ENCODE measurements at places on chromosomes 11 and 22.

DNA sequence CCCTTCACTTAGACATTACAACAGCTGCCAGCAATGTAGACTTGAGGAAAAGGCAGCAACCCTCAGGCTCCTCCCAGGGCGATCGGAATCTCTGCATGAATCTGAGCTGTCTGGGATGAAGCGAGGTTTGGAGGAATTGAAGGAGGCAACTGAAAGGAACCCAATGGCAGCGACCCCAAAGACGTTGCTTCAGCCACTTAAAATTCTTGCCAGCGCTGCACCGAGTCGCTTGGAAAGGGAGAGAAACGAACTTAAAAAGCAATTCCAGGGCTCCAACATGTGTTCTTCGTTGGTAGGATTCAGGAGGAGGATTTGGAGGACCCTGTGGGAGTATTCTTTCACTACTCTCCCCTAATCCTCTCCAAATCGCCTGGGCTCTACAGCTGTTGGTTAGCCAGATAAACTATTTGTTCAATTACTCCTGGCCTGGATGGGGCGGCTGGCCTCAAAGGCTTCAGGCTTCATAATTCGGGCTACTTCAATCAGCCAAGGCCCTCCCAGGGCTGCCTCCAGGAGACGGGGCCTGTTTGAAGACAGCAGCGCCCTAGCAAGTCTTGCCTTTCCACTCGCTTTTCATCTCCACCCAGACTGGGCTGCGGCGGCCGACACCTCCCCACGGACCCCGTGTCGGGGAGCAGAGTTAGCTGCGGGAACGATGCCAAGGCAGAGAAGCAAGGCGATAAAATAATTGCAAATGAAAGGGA lies 72.4 kb upstream of the TMEM45B start:
- DNase-seq, result no peak

DNA sequence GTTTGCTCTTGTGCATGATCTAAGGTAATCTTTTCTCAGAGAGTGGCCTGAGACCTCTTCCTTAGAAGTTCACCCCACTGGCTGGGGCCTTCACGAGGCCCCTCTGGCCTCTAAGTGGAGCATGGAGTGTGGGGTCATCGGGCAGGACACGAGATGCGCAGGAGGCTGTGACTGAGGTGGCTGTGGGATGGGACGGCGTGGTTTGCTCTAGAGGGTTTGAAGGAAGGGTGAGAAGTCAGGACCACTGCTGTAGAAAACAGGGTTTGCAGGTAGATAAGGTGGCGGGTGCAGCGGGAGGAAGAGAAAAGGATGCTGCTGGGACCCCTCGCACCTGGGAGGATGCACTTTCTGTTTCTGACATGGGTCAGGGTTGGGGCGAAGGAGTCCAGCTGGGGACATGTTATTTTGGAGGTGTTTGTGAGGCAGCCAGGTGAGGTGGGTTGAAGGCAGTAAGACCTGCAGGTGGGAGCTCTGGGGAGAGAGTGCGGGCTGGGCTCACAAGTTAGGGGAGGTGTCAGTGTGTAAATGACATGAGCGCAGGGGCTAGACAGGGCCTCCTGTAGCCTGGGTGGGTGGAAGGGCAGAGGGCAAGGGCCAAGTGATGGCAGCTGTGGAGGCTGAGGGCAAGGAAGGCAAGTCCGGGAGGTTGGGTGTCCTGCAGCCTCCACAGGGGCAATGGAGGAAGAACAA lies 62.5 kb downstream of the KCNQ1 start:
- DNase-seq, result no peak

- DNase-seq, result no peak
Measured at GRCh38 chr11:36377759-36378564, 81.9 kb downstream of the PRR5L start.

- DNase-seq, result no peak
Measured at GRCh38 chr22:41242396-41243117, 1.8 kb upstream of the CHADL start.

DNA sequence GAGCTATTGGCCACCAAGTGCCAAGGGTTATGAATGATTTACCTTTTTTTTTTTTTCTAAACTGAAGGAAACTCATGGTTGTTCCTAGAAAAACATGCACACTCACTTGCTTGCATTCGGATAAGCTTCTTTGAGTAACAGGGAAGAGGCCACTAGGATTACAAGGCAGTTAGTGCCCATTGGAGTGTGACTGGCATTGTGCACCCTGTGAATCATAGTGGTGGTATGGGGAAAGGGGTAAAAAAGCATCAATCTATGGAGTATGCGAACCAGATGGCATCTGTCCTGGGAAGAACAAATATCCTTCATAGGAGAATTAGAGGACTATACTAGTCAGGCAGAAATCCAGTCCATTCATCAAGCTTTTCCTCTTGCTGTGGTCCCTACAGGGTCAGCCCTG lies 24.2 kb downstream of the CD44 start:
- no peak for DNase-seq

- DNase-seq, result no peak
Measured at GRCh38 chr22:49826603-49827270, 936 bp downstream of the BRD1 start.

- no peak for DNase-seq
Measured at GRCh38 chr22:36471341-36471821, 10.1 kb downstream of the TXN2 start.

Data from H54 (cell line).